ENCODE measurements at places on chromosomes 2 and 18.
A peak's percentile ranks its signal among the peaks of the same experiment; 100 is the strongest.

DNA sequence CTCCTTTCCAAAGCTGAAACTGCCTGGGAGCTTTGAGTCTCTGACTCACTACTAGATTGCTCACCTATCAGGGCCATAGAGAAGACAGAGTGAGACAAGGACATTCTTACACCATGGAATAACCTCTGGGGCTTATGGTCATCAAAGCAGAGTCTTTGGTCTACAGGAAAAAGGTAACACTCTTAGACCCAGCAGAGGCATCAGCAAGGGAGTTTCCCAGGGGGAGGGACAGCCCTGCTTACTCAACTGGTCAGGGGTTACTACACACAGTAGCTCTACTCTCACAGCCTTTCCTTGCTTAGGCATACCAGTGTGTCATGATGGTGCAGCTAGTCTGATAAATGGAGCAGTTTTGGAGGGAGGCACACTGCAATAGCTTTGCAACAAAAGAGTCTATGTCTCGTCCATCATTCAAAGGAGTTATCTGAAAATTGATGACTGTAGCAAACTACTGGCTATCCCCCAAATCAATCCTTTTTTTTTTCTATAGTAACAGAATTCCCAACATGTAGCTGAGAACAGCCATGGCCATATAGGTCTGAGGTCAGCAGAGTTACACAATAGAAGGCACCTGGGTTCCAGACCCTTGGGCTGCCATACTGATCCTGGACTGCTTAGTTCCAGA lies 22.4 kb upstream of the CD28 start:
- DNase-seq: peak; percentile 84

GRCh38 chr2:204274991-204275390 lies 270.3 kb upstream of the PARD3B start:
- DNase-seq: no peak

- DNase-seq: no peak
Measured at GRCh38 chr2:51921076-51921475, 889.1 kb upstream of the NRXN1 start.

DNA sequence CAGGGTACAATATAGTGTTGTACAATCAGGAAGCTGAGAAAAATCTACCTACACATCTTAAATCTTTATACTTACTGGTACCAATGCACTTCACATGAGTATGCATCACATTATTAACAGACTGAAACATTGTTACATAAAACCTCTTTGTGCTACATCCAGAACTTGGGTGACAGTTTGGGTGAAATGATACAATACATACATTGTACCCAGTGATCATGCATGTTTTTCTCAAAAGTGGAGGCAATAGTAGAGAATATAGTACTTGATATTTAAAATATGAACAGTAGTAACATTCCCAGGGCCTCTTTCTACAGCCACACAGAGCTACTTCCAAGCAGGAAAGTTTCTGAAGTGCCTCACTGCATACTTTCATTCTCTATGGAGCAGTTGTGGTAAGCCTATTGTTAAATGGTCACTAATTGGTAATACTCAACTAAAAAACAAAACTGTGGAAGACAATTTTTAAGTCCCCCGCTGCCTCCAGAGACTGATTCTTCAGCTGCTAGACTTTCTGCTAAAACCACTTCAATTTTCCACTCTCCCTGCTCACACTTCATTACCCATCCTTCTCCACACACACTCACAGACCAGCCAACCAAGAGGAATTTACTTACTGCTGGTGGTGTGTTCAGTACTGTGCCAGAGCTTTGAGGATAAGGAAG lies 22.9 kb upstream of the GRB14 start:
- peak; percentile 31 for DNase-seq

GRCh38 chr2:145530653-145531052 lies 1010.7 kb upstream of the ZEB2 start:
- DNase-seq: no peak

DNA sequence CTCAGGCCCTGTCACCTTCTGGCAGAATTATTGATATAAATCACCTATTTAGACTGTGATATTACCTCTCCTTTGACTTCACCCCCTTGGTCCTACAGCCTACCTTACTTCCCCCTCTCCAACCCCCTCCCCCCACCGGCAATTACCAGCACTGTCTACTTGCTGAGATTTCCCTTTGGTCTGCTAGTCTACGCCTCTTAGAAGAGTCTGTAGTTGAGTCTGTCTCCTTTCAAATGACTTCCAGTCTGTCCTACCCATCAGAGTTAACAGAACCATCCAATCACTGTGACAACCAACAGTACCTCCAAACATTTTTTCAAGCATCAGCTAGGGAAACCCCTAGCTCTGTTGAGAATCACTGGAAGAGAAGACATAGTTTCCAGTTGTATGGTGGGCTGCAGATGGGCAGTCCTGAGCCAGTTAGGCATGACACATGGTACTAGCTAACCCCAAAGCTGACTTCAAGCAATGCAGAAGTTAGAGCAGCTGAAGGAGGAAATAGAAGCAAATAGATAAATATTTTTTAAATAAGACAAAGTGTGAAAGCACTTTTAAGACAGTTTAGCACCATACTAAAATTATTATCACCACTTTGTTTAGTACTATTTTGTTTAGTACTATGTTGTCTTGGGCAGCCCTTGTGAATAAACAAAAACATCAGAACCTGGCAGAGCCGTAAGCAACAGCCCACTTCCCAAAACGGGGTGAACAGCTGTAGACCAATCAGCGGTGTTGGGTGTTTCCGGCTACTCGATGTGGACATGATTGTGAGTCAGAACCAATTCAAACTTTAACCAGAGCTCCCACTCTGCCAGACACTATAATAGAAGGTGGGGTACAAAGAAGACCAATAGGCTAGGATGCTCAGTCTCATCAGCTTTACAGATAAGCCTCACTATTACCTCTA lies 2.7 kb upstream of the ASNSD1 start:
- no peak for DNase-seq

- no peak for DNase-seq
Measured at GRCh38 chr18:77262643-77263465, 13.2 kb downstream of the GALR1 start.

- peak; percentile 67 for DNase-seq
Measured at GRCh38 chr2:228681426-228681825, 499.9 kb upstream of the SPHKAP start.

- DNase-seq: no peak
Measured at GRCh38 chr2:144625226-144625625, 105.3 kb upstream of the ZEB2 start.

DNA sequence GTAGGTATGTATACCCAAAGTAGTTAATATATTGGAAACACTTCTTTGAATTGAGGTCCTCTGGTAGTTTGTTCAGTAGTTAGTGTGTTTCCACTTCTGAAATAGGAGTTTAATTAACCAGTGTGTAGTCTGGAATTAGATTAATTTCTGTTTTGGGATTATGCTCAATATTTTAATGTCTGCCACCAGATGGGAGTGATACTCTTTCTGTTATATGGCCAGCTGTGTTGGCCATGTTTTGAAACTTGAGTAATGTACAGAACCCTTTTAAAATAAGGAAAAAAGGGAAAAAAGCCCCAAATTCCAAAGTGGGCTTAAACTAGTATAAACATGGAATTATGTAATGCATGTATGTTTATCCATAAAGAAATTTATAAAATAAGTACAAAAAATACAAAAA lies 147.7 kb downstream of the CTNNA2 start:
- peak; percentile 6 for DNase-seq

DNA sequence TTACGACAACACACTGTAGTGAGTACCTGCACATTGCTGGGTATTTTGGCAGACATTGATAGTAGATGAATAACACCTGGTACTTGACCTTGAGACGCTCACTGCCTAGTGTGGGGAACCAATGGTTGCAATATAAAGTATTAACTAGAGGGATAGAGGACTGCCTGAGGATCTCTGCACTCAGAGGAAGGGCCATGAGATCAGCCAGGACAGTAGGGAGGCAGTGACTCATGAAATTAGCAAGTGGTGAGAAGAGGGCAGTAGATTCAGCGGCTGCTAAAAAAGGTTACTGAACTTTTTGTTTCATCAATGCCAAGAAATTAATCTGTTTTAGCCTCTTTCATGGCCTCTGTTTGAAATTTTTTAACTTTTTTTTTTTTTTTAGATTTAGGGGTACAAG lies 250.8 kb upstream of the TCF4 start:
- DNase-seq: no peak

DNA sequence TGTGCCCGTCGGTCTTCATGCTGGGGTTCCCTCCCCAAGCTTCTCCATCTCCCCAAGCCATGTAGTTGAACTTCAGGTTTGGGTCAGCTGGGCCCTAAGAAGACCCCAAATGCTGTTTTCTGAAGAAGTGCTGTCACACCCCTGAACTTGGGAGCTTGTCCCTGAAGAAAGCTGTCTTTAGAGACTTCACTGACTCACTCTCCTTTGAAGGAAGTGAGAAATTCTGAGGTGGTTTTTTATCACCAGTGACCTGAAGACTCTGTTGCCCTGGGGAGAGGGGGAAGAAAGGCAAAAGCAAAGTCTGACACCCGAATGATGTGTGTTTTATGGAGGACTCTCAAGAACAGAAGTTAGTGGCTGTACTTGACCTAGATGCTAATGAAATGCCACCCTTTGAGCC lies 83.6 kb upstream of the BCL2L11 start:
- DNase-seq: no peak

DNA sequence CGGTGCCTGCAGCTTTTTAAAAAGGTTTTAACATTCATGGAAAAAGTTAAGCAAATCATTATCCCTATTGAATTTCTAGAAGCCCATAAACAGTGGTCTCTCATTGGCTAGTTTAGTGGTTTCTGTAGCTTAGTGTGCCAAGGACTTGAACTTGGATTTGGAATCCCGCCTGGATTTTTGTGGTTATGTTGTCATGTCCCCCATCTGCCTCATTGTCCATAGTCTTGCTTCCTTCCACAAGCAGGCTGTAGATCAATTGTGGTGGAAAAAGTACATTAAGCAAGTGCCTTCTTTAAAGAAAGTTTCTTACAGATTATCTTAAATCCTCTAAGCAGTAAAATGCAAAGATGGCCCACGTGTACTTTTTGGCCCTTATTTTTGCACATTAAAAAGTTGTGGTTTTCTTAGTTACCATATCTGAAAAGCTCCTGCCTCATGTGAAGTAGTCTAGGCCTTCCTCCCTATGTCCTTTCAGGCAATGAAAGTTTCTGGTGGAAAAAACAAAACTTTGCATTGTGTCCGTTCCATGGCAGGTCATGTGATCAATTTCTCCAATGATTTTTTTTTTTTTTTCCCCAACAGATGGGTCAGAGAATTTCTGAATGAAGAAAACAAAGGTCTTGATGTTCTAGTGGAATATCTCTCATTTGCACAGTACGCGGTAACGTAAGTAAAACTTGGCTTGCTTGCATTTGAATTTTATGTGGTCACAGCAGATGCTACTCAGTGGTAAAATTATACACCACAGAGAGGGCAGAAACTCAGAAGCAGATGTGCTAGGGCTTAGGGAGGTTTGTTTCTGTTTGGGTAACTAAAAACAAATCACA lies 158.9 kb downstream of the PRPF40A start:
- peak; percentile 89 for DNase-seq

DNA sequence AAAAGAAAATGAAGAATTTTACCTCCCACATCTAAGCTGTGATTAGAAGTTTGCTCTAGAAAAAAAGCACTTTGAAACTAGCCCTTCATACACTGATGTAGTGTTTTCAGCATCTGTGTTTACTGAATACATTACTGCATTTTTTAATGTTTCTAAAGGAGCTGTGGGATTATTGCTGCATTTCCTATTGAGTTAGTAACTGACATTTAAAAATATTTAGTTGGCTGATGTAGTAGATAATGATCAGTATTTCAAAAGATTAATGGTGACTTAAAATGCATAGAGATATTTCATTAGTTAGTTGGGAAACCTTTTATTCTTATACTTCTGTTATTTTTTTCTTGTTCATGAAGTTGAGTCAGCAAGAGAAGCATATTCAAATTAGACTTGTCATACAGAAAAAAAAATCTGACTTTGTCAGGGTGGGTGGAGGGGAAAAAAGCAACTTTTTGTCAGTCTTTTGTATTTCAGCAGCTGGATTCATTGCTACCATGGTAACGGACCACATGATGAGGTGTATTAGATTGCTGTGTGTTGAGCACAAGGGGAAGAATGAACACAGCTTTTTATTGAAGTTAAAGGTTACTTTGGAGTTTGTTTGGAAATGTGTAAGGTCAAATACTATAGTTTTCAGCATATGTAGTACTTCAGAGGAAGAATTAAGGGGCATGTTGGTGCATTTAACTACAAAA lies at the start of gene DTNA:
Gene DTNA, plus strand, starts transcription at position 549 of the 692 bp plus-strand sequence. CDS start 45,679 bp downstream, outside the sequence.
- DNase-seq: peak; percentile 89

GRCh38 chr2:10486091-10486490 lies 38.0 kb upstream of the ODC1 start:
- DNase-seq: no peak

DNA sequence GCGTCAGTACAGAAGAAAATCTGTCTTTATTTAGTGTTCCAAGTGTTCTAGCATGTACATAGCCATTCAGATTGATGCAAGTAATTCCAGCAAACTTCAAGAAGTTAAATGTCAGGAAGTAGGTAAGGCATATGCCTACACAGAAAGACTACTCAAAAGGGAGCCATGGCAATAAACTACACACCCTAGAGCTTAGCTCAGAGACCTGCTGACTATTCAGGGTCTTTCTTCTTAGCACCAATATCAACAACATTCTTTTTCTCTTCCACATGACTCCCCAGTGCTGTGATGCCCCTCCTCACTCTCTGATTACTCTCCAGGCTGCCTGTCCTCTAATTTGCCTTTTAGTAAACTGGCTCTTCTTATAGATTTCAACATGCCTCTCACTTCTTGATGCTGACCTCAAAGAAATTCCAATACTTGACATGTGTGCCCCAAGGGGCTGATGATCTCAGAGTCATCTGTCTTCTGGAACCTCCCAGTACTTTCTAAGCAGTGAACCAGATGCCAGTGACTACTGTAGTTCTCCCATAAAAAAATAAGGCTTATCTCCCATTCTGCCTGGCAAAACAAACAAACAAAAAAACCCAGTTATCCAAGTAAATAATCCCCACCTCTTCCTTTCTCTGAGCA lies 909.2 kb upstream of the FANCL start:
- no peak for DNase-seq

- DNase-seq: no peak
Measured at GRCh38 chr2:35463805-35464596, 891.6 kb upstream of the CRIM1 start.

DNA sequence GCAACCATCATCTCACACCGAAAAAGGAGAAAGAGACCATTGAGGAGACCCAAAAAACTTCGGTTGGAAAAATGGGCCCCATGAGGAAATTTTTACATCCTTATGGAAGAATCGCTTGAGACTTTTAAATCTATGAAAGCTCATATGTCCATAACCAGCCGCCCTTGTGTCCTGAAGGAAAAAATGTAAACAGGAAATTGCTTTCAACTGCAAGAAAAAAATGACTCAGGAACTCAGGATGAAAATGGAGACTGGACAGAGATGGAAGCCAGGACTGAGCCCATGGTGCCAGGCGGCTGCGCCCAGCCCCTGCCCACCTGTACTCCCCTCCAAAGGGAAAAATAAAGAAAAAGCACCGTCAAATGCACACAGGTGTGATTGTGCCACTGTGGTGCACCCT lies 81.5 kb upstream of the SLC66A3 start:
- no peak for DNase-seq

DNA sequence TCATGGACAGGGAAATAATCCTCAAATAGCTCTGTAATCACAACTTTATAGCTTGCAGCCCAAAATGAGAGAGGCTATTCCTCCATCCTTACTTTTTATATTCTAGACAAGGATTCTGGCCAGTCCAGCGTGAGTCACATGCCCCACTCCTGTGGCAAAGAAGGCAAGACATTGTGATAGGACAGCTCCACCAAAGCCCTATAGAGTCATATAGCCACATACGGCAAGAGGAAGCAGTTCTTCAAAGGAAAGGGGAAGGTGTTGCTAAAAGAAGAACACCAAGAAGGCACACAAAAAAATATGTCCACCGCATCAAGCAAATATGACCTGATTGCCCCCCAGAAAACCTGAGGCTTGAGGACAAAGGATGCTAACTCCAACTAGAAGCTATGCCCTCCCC lies 3.4 kb upstream of the GFPT1 start:
- DNase-seq: no peak

GRCh38 chr2:16204886-16205620 lies 264.7 kb downstream of the MYCN start:
- DNase-seq: no peak

All from astrocyte of the hippocampus (primary cell).